ENCODE measurements at places on chromosomes 6 and 20.

DNA sequence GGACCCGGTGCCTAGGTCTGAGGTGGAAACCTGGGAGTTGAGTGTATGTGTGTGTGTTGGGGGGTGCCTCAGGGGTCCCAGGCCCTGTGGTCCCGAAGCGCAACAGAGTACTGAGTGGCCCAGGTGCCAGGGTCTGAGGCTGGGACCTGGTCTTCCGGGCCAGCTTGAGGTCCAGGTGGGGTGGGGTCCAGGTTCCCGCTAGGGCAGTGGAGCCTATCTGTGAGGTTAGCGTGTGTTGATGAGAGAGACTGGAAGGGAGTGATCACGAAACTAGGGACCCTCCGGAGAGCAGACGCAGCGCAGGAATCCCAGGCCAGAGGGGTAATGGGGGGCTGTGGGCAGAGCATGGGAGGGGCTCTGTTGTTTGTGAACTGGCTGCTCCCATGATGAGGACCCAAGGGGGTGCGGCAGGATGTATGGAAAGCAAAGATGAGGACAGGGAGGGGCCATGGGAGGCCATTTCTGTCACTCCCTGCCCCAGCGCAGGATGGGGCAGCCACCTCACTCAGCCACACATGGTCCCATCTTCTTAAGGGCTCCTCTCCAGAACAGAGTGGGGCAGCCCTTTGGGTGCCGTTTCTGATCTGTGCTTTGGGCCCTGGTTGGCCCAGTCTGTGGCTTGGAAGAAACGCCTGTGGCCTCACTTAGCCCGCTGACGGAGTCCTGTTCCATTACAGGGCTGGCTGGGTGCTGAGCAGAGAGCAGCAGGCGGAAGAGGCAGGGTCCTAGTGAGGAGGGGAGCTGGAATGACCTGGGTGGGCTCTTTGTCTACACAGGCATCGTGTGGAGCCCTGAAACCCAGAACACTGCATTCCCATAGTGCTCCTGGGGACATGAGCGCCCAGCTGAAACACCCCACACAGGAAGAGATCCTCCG, 872 bp downstream of the HSPA12B start:
- DNase-seq, result no peak

DNA sequence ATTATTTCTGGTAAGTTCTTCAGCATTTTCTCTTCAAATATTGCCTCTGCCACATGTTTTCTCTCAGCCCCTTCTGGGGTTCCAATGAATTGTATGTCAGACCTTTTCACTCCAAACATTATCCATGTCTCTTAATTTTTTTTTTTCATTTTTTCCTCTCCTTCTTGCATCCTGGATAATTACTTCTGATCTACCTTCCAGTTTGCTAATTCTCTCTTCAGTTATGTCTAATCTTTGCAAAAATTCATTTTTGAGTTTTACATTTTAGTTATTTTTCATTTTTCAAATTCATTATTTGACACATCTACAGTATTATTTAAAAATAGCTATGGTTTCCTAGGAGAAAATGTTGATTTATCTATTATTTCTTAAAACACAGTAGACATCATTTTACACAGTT, 271.7 kb downstream of the TFAP2B start:
- DNase-seq, result no peak

GRCh38 chr20:33658510-33658909, 3.6 kb upstream of the C20orf144 start:
- DNase-seq, result no peak

DNA sequence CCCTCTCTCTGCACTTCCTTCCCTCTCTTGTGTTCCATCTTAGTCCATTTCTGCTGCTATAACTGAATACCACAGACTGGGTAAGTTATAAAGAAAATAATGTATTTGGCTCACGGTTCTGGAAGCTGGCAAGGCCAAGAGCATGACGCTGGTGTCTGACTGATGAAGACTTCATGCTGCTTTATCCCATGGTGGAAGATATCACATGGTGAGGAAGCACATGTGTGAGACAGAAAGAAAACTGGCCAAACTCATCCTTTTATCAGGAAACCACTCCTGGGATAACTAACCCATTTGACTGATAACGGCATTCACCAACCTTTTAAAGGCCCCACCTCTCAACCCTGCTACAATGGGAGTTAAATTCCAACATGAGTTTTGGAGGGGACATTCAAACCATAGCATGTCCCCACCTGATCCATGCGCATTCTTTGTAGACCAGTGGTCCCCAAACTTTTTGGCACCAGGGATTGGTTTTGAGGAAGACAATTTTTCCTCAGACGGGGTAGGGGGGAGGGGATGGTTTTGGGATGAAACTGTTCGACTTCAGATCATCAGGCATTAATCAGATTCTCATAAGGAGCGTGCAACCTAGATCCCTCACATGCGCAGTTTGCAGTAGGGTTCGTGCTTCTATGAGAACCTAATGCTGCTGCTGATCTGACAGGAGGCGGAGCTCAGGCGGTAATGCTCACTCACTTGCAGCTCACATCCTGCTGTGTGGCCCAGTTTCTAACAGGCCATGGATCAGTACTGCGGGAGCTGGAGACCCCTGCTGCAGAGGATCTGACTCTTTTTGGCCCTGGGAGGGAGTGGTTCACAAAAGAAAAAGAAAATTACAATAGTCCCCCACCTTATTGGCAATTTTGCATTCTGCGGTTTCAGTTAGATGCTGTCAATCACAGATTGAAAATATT, 71.7 kb upstream of the RNF24 start:
- no peak for DNase-seq

DNA sequence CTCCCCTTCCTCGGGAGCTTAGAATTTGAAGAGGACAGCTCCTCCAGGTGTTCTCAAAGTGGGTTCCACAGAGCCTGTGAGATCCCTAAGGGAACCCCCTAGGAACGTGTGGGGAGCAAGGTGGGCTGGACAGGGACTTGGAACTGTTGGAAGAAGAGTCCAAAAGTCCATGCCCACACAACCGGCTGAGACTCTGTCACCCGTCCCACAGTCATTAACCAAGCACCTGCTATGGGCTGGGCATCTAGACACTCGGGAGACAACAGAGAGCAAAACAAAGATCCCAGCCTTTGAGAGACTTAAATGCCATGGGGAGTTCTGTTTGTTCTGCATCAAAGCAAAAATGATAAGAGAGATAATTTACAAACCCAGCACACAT, 51.9 kb upstream of the SAYSD1 start:
- DNase-seq, result no peak

- DNase-seq, result no peak
Measured at GRCh38 chr6:109672175-109672574, 18.8 kb downstream of the AK9 start.

- DNase-seq, result no peak
Measured at GRCh38 chr6:75024828-75025227, 181.0 kb downstream of the COL12A1 start.

DNA sequence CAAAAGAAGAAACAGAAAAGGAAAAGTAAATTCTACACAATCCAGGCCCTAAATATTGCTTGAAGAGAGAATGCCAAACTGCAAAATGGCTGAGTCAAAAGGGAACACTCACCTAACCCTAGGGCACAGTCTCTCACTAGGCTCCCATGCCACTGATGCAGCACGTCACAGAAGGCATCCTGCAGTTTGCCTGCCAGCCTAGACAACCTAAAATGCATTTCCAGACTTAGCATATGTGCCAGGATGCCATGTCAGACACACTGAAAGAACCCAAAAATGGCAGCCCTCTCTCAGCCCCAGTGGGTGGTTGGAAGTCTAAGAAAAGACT, 10.6 kb upstream of the SIRPD start:
- no peak for DNase-seq

DNA sequence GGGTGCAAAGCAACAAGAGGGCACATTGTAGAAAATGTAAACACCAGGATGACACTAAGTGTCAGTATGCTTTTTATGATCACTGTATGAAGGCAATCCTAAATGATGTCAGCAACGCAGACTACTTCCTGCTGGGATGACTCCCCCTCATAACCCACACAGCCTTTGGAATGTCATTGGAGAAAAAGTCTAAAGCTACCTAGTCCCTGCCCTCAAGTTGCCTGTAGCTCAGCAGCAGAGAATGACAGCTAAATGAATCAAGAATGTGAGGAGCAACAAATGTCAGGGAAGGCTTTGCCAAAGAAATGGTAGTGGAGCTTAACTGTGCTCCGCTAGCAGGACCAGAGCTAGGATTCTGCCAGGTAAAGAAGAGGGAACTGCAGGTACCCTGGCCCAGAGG, 555.6 kb downstream of the CD83 start:
- no peak for DNase-seq

DNA sequence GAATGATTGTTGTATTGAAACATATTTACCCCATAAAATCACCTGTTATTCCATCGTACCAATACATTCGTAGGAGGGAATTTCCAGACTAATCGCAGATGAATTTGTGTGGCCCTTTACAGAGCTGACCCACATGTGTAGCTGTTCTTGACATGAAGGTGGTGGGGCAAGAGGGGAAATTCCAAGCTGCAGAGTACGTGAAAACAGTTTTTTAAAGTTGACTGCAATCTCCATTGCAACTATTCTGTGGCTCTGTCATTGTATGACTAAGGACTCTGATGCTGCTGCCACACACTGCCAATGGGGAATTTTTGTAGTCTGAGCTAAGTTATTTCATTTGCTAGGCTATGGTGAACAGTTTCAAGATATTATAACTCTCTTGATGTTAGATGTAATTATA, 46.4 kb upstream of the ADTRP start:
- DNase-seq, result peak; percentile 41

GRCh38 chr6:35186571-35186970, 27.2 kb upstream of the SCUBE3 start:
- no peak for DNase-seq

- no peak for DNase-seq
Measured at GRCh38 chr20:47280228-47280627, 76.3 kb downstream of the ZMYND8 start.

GRCh38 chr6:101398716-101399615, 5.5 kb downstream of the GRIK2 start:
- no peak for DNase-seq

GRCh38 chr6:105882121-105882803, 203.9 kb upstream of the PRDM1 start:
- no peak for DNase-seq

DNA sequence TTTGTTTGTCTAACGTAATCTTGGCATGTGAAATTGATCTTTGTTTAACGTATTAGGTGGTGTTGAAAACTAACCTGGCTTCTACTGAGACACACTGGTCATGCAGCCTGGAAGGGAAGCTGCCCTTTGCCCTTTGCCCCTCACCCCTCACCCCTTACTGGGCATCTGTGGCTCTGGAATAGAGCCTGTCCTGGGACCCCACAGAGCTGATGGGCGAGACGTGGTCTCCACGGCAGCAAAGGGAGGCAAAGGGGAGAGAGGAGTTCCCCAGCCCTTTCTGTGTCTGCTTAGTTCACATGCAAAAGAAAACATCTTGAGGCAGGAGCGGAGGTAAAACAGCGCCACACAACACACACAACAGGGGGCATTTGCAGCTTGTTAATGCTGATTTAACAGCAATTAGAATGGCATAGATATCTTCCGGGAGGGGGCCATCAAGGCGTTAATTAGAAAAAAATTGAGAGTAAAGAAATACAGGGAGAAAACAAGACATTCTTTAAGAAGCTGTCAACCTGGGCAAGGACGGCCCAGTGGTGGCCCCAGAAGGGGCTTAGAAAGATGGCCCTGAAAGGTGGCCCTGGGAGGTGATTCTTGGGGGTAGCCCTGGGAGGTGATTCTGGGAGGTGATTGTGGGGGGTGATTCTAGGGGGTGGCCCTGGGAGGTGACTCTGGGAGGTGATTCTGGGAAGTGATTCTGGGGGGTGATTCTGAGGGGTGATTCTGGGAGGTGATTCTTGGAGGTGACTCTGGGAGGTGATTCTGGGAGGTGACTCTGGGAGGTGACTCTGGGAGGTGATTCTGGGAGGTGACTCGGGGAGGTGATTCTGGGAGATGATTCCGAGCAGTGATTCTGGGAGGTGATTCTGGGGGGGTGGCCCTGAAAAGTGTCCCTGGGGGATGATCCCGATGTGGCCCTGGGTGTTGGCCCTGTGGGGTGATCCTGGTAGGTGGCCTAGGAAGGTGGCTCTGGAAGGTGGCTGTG, 44.5 kb upstream of the DACT2 start:
- no peak for DNase-seq

GRCh38 chr6:135481783-135482369, 15.7 kb downstream of the AHI1 start:
- no peak for DNase-seq

GRCh38 chr6:13688692-13689196, 22.9 kb downstream of the RANBP9 start:
- no peak for DNase-seq

DNA sequence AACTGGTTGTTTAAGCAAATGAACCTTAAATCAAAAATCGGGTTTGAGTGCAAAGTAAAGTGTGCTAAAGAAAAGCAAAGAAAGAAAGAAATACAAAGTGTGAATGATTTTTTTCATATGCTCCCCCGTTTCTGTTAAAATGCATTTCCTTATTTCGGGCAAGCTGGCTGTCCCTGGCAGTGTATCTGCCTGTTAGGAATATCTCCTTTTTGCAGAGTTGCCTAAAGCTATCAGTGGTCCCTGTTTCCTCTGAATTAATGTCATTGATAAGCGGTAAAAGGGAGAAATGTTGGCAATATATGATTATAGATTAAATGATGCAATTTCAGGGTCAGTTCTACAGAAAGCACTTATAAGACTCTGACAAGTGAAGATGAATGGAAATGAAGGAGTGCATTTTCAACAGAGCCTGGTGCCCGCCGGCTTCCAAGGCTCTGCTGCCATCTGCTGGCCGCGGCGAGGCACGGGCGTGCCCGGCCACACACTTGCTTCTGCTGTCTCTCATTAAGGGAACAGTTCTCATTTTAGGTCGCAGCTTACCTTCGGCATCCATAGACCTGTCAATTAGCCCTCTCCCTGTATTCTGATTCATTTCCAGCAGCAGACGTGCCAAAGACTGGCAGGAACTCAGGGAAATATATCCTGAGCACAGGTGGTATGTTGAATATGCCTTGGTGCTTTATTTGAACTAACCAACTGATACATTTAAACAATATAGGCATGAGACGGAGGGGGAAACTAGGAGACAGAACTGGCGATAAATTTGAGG, 381.9 kb downstream of the C6orf118 start:
- peak; percentile 23 for DNase-seq

DNA sequence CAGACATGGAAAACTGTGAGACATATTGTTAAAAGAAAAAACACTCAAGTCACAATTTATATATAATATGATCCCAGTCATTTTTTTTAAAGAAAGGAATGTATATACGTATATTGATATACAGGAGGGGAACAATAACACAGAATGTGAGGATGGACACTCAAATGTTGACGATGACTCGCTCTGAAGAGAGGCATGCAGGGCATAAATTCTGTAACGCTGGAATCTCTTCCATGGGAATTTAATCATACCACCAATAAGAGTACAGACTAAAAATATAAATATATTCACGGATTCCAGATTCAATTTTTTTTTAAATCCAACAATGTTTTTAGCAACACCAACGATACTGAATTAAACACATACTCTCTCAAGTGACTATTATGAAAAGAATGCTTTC, 106.9 kb upstream of the CCDC28A start:
- no peak for DNase-seq

- DNase-seq, result peak; percentile 36
Measured at GRCh38 chr20:46767127-46767761, 57.8 kb downstream of the SLC2A10 start.

- DNase-seq, result peak; percentile 57
Measured at GRCh38 chr6:7107578-7108195, at the start of gene RREB1. Gene RREB1, plus strand, starts transcription at chr6:7107961. Its CDS starts 73,951 bp downstream, at chr6:7181912.

- DNase-seq, result no peak
Measured at GRCh38 chr20:49460131-49460530, 22.3 kb downstream of the KCNB1 start.

Data from mammary epithelial cell (primary cell).